ENCODE measurements at places on chromosomes 2 and 18.

- no peak for DNase-seq
Measured at GRCh38 chr18:54257015-54257414, 12.3 kb upstream of the POLI start.

DNA sequence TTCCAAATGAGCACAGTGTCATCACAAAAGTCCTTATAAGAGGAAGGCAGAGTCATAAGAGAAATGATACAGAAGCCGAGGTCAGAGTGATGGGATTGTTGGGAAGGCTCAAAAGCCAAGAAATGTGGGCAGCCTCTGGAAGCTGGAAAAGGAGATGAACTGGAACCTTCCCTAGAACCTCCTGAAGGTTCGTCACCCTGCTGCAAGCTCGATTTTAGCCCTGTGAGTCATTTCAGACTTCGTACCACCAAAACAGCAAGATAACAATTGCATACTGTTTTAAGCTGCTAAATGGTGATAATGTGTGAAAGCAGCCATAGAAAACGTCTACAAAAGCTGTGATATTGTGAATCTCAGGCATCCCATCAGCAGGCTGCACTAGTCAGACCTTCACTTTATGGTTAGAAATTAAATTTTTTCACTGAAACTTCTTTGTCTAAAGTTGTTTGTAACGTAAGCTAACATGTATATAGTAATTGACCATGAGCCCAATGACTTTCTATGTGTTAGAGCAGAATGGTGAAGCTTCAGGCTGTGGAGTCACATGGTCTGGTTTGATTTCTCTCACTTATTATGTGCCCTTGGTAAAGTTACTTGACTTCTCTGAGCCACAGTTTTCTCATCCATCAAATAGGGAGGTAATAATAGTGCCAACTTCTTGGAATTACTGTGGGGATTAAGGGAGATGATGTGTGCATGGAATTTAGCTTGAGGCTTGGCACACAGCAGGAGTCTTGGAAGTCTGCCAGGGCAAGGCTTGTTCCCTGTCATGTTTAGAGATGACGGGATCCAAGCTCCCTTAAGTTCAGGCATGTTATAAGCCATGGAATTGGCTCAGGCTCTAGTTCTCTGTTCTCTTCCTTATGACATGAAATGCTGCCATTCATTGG is 132.0 kb upstream of the CCDC195 start:
- DNase-seq, result peak; percentile 28

DNA sequence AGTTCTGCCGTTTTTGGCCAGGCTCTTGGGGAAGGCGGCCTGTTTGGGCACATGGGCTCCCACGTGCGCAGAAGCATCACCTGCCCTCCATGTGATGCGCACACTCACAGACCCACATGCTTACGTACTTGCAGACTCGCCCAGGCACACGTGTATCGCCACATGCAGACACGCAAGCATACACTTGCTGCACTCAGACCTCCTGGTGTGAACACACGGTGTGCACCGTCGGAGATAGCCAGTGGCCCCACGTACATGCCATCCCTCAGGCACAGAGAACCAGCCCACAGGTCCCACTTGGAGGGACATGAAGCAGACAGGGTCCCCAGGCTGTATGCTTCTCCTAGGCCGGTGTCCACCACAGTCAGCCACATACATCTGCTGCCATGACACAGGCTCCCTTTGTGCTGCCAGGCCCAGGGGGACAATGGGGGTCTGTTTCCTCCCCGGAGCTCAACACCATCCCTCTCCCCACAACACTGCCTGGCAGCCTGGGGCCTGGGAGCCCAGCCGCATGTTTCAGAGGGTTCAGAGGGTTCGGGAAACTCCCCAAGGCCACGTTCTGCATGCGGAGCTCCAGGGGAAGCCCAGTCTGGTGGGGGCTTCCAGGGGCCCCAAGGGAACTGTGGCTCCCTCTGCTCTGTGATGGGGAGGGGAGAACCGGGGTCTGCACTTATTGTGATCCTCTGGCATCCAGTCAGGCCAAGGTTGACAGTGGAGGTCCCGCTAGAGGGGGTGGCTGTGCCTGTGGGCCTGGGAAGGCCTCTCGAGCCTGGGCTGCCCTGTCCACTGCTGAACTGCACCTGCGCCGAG is 208.1 kb upstream of the HAAO start:
- DNase-seq, result no peak

- DNase-seq, result peak; percentile 14
Measured at GRCh38 chr18:2337552-2338141, 233.7 kb downstream of the METTL4 start.

- DNase-seq, result no peak
Measured at GRCh38 chr2:179096090-179096489, 46.2 kb upstream of the CCDC141 start.

DNA sequence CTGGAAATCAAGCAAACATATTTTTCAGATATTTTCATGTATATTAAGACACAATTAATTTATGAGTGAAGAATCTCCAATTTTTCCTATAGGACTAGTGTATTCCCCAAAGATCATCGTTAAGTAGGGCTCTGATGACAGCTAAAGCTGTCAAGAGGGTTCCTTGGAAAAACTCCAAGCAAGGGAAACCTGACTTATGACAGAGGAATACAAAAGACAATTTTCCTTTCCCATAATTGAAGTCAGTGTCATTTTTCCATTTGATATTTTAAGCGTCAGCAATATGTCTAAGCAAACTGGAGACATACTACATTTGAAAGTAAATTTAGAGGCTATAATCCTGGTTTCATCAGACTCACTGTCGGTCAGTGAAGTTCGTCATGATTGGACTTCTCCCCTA is 36.1 kb downstream of the RIT2 start:
- DNase-seq, result no peak

GRCh38 chr2:85823951-85824350 is 64.8 kb downstream of the ST3GAL5 start:
- no peak for DNase-seq

- DNase-seq, result no peak
Measured at GRCh38 chr2:39805936-39806608, 27.0 kb upstream of the THUMPD2 start.

DNA sequence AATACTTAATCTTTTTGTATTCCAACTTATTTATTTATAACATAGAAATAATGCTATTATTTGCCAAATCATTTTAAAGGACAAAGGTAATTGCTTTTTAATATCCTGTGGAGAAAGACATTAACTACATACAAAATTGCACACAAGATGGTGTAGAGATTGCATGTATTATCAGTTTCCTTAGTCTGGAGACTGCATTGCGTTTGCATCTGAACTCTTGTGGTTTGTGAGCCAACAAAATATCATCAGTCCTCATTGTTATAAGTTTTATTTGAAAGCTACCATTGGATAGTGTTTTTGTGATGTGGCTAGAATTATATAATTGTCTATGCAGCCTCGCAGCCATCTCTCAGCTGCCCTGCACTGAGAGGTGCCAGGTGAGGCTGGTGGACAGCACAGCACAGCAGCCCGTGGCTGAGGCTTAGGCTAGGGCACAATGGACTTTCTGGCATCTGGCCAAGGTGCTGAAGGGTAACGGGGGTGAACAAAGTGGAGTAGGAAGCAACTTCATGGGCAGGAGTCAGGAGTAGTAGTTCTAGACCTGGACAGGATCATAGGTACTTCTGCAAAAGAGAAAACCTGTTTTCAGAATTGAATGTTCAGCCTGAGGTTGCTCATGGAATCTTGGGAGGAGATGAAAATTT is 15.1 kb downstream of the RASGRP3 start:
- DNase-seq, result no peak
